ENCODE measurements at places on chromosomes 5 and 9. TPM values are rescaled to one million over a fixed set of nuclear protein-coding genes. Genes with fewer than 3 reads are reported as not detected.
A peak's percentile ranks its signal among the peaks of the same experiment; 100 is the strongest.

The PCDHGA9 gene
- 4.4 TPM for polyA plus RNA-seq

- no peak for DNase-seq
These were observed 14.5 kb downstream of the EDIL3 start for GRCh38 chr5:84370176-84370575.

- DNase-seq: no peak
These were observed 341.0 kb upstream of the PANK3 start for GRCh38 chr5:168920019-168920810.

GRCh38 chr9:573691-574410, 267.6 kb upstream of the DMRT1 start:
- no peak for DNase-seq

The TMEM141 gene
- polyA plus RNA-seq: 35.7 TPM

DNA sequence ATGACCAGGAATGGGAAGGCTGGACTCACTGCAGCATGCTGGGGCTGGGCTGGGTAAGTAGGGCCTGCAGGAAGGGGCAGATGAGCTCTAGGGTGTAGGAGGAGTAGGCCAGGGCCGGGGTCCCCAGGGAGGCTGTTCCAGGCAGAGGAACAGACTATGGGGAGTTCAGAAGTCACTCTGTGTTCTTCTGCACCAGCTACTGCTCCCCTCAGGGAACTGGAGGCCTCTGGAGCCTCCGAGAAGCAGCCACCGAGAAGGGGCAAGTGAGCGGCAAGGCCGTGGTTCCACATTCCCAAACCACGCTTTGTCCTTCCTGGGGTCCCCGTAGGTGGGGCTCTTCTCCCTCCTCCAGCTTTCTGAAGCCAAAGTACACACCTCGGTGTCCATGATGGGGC, 8.4 kb upstream of the SLC2A6 start:
- no peak for DNase-seq

The ARID3C gene
- polyA plus RNA-seq: 0.18 TPM

GRCh38 chr9:74653410-74654080, 156.4 kb downstream of the RORB start:
- no peak for DNase-seq

The LURAP1L gene
- 13.2 TPM for polyA plus RNA-seq

DNA sequence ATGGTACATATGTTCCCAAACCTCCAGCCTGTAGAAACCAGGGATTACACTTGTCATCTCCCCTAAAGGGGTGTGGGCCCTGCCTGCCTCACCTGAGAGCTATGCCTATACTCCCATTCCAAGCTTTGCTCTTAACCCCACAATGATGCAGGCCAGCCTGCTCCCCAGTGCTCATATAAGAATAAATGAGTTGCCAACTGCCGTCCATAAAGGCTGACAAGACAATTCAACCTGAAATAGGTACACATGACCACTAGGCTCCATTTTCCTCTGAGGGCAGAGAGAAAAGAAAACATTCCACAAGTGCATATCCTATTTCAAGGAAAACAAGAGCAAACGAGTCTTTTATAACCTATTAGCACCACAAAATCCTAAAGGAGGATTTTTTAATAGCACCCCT, 28.4 kb downstream of the SKP1 start:
- DNase-seq: no peak

- peak; percentile 15 for DNase-seq
These were observed 236.6 kb downstream of the CDK5RAP2 start for GRCh38 chr9:120343416-120343815.

The RUSC2 gene
- polyA plus RNA-seq: 78.9 TPM

The SGCD gene
- polyA plus RNA-seq: 82.7 TPM

The NIM1K gene
- polyA plus RNA-seq: 0.70 TPM

- DNase-seq: peak; percentile 34
These were observed 592 bp downstream of the UBAP2 start for GRCh38 chr9:34047864-34048726.

DNA sequence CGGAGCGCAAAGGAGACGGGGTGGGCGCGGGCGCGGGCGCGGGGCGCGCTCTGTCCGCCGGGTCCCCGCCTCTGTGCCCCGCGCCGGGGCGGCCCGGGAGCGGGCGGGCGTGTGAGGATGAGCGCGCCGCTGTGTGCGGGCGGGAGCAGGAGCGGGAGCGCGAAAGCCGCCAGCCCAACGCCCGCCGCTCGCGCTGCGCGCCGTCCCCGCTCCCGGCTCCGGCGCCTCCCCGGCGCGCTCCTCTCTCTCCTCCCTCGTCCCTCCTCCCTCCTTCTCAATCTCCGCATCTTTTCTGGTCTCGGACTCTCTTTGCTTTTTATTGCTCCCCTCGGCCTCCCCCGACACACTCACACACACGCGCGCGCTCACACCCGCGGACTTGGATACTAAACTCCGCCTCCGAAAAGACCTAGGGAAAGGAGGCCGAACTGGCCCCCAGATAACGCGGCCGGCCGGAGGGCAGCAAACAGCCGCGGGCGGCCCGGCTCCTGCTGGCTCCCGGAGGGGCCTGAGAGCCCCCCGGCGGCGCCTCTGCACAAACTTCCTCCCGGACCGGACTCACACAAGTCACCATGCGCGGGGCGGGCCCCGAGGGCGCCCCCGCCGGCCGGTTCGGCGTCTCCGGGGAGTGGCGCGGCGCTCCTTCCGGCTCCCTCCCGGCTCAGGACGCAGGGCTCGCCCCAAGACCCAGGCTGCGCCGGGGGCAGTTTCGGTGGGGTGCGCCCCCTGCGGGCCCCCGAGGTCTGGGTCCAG, at the start of gene FIBCD1:
Gene FIBCD1 (minus strand): TSS at position 596 of the 753 bp plus-strand sequence. CDS start 640 bp downstream, outside the sequence.
- no peak for DNase-seq

DNA sequence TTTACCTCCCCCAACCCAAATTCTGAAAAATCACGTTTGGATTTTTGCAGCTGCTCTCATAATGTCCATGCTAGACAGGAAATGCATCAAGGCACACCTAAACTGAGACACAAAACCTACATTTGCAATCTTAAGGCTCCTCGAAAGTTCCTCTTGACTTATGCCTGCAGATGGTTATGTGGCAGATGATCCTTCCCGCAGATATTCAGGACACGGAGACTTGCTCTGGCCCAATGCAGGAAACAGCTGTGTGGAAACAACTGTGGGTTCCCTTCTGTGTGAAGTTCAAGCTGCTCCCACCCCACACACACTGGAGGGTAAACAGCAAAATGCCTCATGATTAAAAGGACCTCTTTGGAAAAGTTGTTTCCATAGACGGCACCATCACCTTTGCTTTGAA, 253.8 kb downstream of the EBF1 start:
- no peak for DNase-seq

The SPINK5 gene
- 0.41 TPM for polyA plus RNA-seq

The TAF11L5 gene
- polyA plus RNA-seq: not detected

The AQP7 gene
- polyA plus RNA-seq: 6.4 TPM

DNA sequence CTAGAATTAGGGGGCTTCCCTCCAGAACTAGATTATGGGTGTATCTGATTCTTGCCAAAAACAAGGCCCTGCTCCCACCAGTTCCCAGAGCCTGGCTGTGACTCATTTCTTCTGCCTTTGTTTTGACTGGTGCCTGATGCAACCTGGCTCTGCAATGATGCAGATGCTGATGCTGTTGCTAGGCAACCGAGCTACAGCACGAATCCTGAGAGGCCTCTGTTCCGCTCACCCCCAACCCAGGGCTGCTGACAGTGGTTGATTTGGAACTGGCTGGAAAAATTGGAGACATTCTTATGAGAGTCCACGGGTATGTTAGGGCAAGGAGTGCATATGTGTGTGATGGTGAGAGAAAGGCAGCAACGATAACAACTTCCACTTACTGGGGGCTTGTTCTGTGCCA, 100.3 kb downstream of the NSG2 start:
- DNase-seq: no peak

DNA sequence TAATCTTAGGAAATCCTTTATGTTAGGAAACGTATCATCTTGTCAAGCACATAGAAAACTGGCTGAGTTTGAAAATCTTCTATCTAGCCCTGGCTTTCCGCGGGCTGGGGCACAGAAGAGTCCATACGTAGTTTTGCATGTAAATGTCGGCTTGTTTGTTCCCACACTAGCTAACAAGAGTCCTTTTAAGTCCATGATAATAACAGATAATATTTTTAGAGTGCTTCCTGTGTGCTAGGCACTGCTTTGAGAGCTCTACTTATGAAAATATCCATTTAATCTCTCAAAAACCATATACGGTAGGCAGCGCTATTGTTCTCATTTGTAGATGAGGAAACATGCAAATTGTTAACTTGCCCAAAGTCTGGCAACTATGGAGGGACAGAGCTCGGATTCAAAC, 40.5 kb downstream of the FYB1 start:
- no peak for DNase-seq

The NR5A1 gene
- polyA plus RNA-seq: not detected

GRCh38 chr5:95331358-95331757, 46.5 kb upstream of the MCTP1 start:
- DNase-seq: no peak

GRCh38 chr5:141326088-141326854, 4.0 kb upstream of the PCDHGA1 start:
- DNase-seq: peak; percentile 17

DNA sequence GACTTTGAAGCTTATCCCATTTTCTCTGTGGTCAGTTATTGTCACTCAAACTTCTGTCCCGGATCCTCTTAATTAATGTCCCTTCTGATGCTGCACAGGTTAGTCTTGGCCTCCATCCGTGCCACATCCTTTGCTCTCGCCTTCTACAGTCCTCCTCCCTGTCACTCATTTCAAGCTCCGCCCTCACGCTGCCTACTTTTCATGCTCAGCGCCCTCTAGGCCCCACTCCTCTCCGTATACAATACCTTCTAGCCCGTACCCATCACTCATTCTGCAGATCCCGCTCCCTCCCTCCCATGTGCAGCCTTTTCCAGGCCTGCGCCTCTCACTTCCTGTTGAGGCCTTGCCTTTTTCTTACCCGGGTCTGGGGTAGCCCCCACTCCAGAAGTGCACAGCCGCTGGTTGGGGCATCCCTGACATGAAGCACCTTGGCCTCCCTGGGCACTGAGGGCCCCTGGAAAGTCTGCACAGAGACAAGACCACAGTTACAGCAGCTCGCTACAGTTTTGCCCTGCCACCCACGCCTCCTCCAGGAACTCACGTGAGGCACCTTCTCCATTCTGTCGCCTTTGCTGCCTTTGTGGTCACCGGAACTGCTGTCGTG, 88.5 kb upstream of the SLC25A48 start:
- DNase-seq: no peak

DNA sequence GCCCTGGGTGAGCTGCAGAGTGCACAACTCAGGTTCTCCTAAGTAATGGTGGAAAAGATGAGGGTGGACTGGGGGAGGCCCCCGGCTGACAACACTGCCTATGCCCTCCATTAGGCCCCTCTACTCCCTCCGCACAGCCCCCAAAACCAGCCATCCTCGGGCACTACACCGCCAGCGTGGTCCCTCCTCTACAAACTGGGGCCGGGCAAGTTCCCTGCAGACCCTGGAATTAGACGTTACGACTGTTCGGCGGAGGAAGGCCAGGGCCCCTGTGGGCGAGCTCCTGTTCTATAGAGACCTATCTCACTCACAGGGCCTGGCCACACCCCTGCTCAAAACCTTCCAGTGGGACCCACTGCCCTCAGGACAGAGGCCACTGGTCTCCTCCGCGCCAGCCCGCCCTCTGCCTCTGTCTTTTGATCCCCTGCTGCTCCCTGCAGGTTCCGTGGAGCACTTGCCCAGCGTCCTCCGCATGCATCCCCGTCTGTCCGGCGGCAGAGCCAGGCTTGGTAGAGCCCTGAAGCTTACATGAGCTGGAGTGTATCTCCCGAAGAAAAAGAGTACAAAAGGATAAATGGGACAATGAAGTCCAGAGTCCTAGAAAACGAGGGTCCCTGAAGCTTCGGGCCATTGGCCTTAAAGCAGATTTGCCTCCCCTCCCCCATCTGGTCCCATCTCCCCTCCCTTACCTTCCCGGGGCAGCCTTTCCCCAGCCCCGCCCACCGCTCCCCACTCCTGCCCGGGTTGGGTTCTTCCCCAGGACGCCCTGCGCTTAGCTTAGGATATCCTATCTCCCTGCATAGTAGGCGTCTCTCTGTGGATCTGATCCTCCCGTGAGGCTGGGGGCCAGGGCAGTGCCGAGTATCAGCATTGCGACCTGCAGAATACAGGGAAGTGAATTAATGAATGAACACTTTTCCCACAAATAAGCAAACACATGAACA, 71.3 kb downstream of the HRH2 start:
- DNase-seq: no peak

- no peak for DNase-seq
These were observed 3.5 kb upstream of the F2RL2 start for GRCh38 chr5:76626738-76627137.

DNA sequence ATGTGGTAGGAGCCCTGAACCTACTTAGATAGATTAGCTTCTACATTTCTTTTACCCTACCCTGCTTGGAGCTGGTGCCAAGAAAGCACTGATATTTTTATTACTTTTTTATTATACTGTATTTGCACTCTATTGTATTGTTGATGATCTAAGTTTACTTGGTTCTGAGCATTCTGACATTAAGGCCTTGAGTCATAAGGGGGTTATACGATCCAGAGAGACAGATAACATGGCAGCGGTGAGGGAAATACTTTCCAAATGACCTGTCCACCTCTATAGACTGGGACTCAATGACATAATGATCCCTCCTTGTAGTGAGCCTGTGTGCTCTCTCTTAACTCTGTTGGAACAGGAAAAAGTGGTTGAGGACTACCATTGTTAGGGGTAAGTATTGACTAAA, 176.3 kb downstream of the MAN2A1 start:
- no peak for DNase-seq

The DPYSL3 gene
- polyA plus RNA-seq: 81.7 TPM

DNA sequence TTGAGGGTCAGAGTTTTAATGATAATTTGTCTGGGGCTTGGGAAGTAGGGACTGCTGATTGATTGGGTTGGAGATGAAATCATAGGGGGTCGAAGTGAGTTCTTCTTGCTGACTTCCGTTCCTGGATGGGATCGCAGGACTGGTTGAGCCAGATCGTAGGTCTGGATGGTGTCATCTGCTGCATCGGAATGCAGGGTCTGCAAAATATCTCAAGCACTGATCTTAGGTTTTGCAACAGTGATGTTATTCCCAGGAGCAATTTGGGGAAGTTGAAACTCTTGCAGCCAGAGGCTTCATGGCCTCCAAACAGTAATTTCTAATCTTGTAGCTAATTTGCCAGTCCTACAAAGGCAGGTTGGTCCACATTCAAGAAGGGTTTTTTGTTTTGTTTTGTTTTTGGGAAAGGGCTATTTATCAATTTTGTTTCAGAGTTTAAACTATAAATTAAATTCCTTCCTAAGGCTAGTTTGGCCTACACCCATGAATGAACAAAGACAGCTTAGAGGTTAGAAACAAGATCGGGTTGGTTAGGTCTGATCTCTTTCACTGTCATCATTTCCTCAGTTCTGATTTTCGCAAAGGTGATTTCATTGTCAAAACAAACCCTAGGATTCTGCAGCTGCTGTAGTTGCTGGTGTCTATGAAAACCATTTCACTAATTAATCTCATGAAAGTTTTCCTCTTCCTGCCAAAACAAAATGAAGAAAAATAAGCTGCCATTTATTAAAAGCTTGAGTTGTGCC, 388.0 kb downstream of the TMEM232 start:
- no peak for DNase-seq

The TXNDC8 gene
- polyA plus RNA-seq: not detected
